CD4-positive, alpha-beta memory T cell (primary cell): ENCODE measurements at places on chromosomes 16 and 17. TPM values are rescaled to one million over a fixed set of nuclear protein-coding genes. Genes with fewer than 3 reads are reported as not detected.

Gene ZC3H7A
- 39.9 TPM for polyA plus RNA-seq

GRCh38 chr17:55794725-55795482 lies 44.1 kb downstream of the PCTP start:
- no peak for DNase-seq

Gene ABCC6
- not detected for polyA plus RNA-seq

DNA sequence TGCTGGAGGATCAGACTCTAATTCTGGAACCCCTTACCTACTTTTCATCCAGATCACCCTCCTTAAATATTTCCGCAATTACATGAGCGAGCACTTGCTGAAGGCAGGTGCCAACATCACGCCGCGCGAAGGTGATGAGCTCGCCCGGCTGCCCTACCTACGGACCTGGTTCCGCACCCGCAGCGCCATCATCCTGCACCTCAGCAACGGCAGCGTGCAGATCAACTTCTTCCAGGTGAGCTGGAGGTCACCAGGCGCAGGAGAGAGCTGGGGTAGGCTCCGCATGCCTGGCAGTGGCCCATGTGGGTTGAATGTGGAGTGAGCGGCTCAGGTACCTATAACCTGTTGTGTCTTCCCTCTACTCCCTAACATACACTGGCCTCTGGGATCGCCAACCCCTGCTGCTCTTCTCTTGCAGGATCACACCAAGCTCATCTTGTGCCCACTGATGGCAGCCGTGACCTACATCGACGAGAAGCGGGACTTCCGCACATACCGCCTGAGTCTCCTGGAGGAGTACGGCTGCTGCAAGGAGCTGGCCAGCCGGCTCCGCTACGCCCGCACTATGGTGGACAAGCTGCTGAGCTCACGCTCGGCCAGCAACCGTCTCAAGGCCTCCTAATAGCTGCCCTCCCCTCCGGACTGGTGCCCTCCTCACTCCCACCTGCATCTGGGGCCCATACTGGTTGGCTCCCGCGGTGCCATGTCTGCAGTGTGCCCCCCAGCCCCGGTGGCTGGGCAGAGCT lies 10.9 kb downstream of the PLK1 start:
- no peak for DNase-seq

Gene PPP1R27
- polyA plus RNA-seq: not detected

Gene ERN2
- polyA plus RNA-seq: not detected

- no peak for DNase-seq
These were observed 3.0 kb downstream of the TBKBP1 start for GRCh38 chr17:47696717-47697642.

DNA sequence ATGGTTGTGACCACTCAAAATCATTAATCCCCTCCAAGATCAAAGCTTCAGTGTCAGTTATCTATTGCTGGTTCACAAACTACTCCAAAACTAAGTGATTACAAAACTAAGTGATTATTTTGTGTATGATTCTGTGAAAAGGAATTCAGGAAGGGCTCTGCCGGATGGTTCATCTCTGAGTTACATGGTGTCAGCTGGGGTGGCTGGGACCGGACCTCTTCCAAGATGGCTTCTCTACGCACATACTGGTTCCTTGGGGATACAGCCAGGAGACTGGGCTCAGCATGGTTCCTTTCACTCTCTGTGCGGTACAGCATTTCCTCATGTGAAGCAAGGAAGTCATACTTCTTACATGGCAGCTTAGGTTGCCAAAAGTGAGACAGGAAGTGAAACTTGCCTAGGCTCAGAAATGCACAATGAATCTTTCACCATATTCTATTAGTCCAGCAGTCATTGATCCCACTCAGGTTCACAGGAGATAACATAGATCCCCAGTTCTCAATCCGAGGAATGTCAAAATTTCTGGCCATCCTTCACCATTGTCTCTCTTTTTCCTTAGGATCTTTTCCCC lies 97.9 kb upstream of the IRX6 start:
- no peak for DNase-seq

Gene ADAMTS18
- not detected for polyA plus RNA-seq

- peak; percentile 42 for DNase-seq
These were observed 20.9 kb downstream of the COIL start for GRCh38 chr17:56939869-56940484.

DNA sequence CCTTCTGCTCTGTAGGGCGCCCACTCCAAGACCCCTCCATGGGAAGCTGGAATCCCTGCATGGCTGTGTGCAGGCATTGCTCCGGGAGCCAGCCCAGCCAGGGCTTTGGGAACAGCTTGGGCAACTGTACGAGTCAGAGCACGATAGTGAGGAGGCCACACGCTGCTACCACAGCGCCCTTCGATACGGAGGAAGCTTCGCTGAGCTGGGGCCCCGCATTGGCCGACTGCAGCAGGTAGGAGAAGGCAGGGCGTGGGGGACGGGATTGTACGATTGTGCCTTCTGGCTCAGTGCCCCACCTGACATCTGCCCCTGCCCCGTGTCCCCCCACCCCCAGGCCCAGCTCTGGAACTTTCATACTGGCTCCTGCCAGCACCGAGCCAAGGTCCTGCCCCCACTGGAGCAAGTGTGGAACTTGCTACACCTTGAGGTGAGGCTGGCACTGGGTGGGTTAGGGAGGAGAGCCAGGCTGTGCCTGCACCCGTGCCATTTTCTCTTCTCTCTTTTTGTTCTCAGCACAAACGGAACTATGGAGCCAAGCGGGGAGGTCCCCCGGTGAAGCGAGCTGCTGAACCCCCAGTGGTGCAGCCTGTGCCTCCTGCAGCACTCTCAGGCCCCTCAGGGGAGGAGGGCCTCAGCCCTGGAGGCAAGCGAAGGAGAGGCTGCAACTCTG lies 8.7 kb upstream of the TMEM88 start:
- no peak for DNase-seq

GRCh38 chr17:76000016-76000754 lies 470 bp upstream of the CDK3 start:
- peak; percentile 59 for DNase-seq

Gene HAGH
- polyA plus RNA-seq: 63.2 TPM

DNA sequence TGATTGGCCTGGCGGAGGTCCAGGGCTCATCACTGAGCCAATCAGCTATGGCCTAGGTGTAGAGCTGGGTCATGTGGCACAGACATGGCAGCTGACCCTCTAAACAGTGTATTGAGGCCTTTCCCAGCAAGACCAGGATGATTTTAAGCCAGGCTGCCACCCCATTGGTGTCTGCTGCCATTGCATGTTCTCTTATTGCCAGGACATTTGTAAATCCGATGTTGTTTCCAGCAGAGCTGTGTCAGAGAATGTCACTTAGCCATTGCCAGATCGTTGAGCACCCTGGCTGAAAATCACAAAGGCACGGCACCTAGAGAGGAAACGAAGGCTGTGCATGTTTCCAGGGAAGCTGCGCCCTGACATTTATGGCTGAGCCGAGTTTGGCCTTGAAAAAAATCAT lies 33.4 kb downstream of the RBFOX1 start:
- DNase-seq: no peak

GRCh38 chr16:643050-643368 lies 1.4 kb downstream of the MCRIP2 start:
- no peak for DNase-seq

DNA sequence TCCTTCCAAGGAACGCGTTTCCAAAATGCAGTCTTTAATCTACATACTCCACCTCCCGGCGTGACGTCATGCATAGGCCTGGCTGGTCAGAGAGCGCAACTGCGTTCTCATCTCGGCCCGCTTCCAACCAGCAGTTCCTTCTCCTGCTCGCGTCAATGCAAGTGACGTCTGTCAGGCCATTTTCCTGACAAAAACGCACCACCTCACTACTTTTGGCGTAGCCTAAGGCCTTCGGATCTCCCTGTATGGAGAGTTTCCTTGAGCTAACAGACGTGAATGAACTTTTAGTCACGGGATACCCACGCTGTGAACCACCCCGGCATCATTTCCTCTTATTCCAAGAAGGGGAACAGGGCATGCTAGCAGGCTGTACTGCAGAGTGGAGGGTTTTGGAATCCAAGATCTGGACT lies 25.0 kb downstream of the TEX14 start:
- DNase-seq: peak; percentile 40

Gene IST1
- polyA plus RNA-seq: 181 TPM

- DNase-seq: no peak
These were observed 3.8 kb downstream of the DDX19B start for GRCh38 chr16:70302745-70303144.

- no peak for DNase-seq
These were observed 8.2 kb downstream of the PRKCA start for GRCh38 chr17:66310528-66311148.

Gene SLC25A11
- 55.1 TPM for polyA plus RNA-seq

Gene CLEC18A
- 0.37 TPM for polyA plus RNA-seq

DNA sequence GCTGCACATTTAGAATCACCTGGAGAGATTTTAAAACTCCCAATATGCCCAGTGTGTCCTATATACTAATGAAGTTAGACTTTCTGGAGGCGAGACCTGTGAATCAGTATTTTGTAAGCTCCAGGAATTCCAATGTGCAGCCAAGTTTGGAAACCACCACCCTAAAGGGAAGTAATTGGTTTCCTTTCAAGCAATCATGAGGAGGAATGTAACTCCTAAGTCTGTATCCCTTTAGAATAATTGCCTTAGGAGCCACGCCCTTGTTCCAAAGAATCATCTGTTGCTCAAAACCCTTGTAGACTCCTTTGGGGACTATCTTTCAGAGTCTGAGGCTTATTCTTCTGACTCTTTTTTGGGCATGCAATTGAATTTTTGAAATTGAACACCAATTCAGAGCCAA lies 84.4 kb downstream of the DNAH9 start:
- DNase-seq: no peak

- no peak for DNase-seq
These were observed 76.7 kb upstream of the MARCHF10 start for GRCh38 chr17:62884781-62885180.

DNA sequence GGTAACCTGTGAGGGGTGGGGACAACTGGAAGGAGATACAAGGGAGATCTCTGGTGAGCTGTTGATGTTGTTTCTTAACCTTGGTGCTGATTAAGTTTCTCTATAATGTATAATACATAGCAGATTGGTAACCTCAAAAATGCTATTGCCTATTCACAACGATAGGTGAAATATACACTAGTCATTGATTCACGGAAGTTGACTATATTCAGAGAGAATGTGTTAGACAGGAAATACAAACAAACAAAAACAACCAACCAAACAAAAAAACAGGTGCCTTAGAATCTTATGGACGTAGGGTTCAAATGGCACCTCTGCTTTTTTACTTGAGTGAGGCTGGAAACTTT lies 21.5 kb downstream of the HSD17B2 start:
- DNase-seq: no peak

Gene P2RX5
- 18.8 TPM for polyA plus RNA-seq

Gene KRT10
- polyA plus RNA-seq: 181 TPM

GRCh38 chr17:79038545-79039135 lies 14.7 kb downstream of the C1QTNF1 start:
- DNase-seq: no peak

GRCh38 chr17:9221147-9221921 lies 200.0 kb downstream of the NTN1 start:
- no peak for DNase-seq

DNA sequence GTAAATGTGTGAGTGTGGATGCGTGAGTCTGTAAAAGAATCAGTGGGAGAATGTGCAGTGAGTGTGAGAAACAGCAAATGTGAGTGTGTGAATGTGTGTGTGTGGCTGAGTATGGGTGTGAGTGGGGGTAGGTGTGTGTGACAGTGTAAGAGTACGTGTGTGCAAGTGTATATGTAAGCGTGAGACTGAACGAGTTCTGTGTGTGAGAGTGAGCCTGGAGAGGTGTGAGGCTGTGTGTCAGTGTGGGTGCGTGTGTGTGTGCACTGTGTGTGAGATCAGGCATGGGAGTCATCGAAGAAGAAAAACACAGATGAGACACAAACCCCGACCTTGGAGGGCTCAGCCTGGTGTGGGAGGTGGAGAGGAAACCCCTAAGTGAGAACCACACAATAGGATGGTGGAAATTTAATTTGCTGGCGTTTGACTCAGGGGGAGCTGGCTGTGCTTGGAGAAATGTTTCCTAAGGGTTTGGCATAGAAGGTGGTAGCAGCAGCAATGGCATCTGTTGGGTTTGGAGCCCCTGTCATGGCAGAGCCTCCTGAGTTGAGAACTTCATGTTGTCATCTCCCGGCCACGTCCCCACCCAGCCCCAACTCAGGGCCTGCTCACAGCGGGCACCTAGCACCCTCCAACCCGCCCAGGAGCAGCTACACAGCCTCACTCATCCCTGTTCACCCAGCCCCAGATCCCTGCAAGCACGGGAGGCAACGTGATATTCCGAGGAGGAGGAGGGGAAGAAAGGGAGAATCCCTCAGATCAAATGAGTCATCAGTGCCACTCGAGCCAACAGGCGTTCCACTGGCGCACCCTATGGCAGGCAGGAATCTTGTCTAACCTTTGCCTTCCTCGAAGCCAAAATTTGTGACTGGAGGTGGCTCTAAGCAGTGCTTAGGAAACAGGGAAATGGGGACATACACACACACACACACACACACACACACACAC lies 14.3 kb upstream of the NUBP1 start:
- no peak for DNase-seq

GRCh38 chr16:49462989-49463371 lies 89.4 kb downstream of the C16orf78 start:
- DNase-seq: no peak

Gene GRN
- 69.2 TPM for polyA plus RNA-seq

Gene APOBR
- 3.5 TPM for polyA plus RNA-seq

- DNase-seq: no peak
These were observed 107.6 kb upstream of the CHMP6 start for GRCh38 chr17:80883831-80884735.

GRCh38 chr17:15354256-15354655 lies 12.9 kb upstream of the TEKT3 start:
- DNase-seq: no peak

GRCh38 chr16:30747331-30747730 lies 894 bp upstream of the PHKG2 start:
- no peak for DNase-seq

Gene NOTUM
- not detected for polyA plus RNA-seq

DNA sequence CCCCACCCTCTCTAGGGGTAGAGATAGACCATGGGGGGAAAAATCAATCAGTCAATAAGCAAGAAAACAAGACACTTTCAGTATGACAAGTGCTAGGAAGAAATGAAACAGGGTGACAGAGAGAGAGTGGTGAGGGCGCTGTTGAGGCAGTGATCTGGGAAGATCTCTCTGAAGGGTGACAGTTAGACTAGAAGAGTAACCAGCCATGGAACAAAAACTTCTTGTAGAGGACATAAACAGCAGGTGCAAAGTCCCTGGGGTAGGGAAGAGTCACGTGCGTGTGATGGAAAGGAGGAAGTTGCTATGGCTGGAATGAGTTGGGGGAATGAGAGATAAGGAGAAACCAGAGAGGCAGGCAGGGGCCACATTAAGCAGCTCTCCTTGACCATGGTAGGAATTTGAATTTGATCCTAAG lies 16.8 kb upstream of the EMP2 start:
- DNase-seq: no peak

GRCh38 chr16:3467921-3468320 lies 24.4 kb downstream of the NAA60 start:
- no peak for DNase-seq

GRCh38 chr17:74949455-74950115 lies 13.9 kb downstream of the OTOP3 start:
- DNase-seq: no peak

Gene ST6GALNAC1
- polyA plus RNA-seq: 14.3 TPM

DNA sequence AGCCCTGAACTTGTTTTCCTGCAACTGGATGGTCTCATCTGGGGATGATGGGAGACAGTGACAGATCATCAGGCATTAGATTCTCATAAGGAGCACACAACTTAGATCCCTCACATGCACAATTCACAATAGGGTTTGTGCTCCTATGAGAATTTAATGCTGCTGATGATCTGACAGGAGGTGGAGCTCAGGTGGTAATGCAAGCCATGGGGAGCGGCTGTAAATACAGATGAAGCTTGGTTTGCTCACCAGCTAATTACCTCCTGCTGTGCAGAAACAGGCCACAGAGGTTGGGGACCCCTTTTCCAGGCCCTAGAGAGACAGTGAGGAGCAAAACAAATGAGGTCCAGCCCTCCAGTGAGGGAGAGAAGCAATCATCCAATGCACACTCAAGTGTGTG lies 168.6 kb downstream of the RGS9 start:
- no peak for DNase-seq
